ENCODE measurements at places on chromosomes 5 and 9.
A peak's percentile ranks its signal among the peaks of the same experiment; 100 is the strongest.

- DNase-seq = no peak
Observed at GRCh38 chr9:110626101-110626829, 42.3 kb upstream of the MUSK start.

DNA sequence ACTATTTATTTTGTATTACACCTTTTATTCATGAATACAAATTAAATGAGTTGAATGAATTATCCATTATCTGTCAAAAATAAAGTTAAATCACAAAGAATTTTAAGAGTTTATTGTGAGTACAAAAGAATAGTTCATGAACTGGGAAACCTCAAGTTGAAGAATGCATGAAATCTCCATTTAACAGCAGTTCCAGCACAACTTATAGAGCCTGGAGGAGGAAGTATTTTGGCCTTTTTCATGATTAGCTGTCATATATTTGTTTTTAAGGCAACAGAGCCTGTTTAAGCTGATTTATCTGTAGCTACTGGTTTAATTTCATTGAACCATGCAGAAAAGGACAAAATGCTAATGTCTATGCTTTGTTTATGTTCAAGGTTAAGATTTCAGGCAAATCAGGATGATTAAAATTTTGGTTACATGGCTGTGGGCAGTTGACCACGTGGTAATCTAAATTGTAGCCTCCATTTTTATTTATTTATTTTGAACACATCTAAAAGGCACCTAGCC lies 12.2 kb downstream of the SPINK1 start:
- DNase-seq = no peak

DNA sequence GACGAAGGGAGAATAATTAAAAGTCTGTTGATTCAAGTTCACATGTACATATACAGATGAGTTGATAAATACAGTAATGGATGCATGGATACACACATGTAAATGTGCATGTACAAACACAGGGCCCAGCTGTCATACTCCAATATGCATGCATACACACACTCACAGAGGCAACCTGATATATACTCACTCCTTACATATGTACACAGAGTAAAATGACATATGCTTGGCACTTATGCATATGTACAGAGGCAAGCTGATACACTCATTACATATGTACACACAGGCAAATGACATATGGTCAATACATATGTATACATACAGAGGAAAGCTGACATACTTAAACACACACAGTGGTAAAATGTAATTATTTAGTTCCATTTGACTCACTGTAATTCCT lies 7.2 kb upstream of the TMEFF1 start:
- no peak for DNase-seq

- no peak for DNase-seq
Observed at GRCh38 chr5:91910655-91911054, 527.5 kb upstream of the ARRDC3 start.

- no peak for DNase-seq
Observed at GRCh38 chr9:122386311-122386872, 15.6 kb downstream of the PTGS1 start.

- DNase-seq = no peak
Observed at GRCh38 chr5:50767588-50767987, 101.2 kb downstream of the PARP8 start.

DNA sequence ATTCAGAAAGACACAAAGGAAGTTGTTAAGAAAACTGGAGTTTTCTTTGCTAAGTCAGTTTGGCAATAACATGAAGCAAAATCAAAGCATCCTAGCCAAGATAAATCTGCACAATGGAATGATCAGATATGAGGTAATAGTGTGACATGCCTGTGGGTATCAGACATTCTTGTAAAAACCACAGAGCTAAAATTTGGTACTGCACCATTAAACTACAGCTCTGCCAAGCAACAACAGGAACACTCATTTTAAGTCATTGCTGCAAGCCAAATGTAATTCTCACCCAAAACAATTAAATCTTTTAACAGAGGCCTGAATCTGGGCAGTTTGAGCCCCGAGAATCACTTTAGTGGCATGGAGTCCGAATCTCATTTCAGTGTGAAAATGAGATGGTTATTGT lies 96.6 kb downstream of the VCAN start:
- DNase-seq = no peak

DNA sequence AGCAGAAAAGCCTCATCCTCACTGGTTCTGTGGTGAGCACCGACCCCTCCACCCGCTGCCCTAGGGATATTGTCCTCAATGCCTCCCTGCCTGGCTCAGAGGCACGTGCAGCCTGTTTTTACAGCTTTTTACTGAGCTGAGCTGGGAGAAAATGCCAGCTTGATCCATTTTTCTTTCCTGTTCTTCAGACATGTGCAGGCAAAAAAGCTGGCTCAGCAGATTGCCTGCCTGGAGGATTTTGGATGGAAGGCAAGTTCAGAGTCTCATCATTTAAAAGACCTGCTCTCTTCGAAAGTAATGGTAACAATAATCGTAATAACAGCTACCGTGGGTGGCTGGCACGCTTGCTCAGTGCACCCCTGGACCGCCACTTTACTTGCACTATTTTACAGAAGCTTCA lies 135.0 kb upstream of the SMIM23 start:
- DNase-seq = no peak

GRCh38 chr5:154697371-154697770 lies 57.8 kb upstream of the LARP1 start:
- DNase-seq = no peak

DNA sequence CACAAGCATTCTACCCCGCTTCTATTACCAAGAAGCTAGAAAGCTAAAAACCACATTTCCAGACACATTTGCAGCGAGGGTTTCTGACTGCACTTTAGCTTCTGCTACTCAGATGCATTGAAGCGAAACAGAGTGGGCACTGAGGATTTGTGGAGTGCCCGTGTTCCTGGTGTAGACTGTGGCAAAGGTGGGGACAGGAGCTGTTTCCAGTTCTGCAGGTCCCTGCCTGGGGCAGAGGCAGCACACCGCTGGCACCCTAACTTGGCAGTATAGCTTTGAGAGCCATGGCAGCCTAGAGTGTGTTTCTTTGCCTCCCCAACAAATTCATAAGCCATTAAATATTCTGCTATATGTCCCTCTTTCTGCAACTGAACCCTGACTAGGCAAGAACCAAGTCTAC lies 108.6 kb upstream of the SPOCK1 start:
- DNase-seq = no peak

DNA sequence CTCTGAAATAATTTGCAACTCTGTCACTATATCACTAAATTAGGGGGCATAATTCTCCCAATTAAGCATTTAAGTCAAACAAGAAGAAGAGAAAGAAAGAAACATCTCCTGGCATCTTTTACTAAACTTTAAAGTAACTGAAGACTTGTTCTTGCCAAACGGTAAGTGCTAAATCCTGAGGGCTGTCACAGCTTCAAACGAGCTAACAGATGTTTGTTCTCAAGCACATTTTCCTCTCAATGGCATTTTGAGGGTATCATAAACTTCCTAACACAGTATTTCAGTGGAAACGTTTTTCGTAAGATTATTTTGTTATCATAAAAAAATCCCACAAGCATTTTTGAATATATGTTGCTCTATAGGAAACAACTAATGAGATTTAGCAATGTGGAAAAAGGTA lies 169.5 kb upstream of the TAS2R1 start:
- no peak for DNase-seq

GRCh38 chr5:123786411-123786810 lies 274.4 kb downstream of the CSNK1G3 start:
- no peak for DNase-seq

DNA sequence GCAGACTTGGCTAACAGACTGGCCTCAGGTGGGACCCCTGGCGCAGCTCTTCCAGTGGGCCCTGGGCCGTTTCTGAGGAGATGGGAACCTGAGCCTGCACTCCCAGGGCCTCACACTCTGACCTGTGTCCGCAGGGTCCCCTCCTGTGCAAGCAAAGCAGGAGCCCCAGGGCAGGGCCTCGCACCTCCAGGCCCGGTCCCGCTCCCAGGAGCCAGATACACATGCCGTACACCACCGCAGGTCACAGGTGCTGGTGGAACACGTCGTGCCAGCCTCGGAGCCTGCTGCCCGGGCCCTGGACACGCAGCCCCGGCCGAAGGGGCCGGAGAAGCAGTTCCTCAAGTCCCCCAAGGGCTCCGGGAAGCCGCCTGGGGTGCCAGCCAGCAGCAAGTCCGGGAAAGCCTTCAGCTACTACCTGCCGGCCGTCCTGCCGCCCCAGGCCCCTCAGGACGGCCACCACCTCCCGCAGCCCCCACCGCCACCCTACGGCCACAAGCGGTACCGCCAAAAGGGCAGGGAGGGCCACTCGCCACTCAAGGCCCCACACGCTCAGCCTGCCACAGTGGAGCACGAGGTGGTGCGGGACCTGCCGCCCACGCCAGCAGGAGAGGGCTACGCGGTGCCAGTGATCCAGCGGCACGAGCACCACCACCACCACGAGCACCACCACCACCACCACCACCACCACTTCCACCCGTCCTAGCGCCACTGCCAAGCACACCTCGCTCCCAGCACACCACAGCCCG lies 29.2 kb downstream of the NKD2 start:
- DNase-seq = no peak

DNA sequence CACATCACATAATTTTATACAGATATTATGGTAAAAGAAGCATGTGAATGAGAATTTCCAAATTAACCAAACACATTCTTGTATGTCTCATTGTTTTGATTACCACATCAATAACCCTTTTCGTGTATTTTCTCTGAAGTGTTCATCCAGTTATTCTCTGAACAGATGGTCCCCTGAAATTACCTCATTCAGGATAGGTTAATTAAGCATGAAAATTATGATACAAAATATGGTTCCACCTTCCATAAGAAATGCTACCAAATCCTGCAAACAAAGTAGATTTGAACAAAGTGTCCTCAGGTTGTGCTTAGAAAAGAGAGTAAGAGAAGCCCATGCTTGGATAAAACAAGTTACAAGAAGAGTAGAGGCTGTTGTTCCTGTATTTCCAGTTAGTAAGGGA lies 83.1 kb upstream of the LMNB1 start:
- DNase-seq = no peak

DNA sequence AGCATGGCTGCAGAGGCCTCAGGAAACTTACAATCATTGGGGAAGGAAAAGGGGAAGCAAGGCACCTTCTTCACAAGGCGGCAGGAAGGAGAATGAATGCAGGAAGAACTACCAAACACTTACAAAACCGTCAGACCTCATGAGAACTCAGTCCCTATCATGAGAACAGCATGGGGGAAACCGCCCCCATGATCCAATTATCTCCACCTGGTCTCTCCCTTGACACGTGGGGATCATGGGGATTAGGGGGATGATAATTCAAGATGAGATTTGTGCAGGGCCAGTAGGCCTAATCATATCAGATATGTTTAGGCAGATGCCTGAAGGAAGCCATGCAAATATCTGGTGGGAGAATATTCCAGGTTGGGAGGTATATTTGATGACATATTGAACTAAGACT lies 1176.4 kb upstream of the CDH18 start:
- no peak for DNase-seq

DNA sequence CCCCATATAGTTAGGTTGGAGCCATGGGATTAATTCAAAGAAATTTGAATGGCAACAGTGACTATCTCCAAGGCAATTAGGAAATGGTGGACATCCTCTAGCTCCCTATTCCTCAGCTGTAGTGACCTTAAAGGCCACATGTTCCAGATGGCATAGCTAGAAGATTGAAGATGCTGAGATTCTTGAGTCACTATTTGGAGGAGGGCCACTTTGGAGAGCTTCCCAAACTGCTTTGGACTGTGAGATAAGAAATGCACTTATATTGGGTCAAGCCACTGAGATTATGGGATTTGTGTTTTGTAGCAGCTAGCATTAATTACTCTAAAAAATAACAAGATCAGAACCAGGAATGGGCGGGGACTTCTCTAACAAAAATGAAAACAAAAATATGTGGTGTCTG lies 636.2 kb upstream of the CCNG1 start:
- peak; percentile 19 for DNase-seq

- no peak for DNase-seq
Observed at GRCh38 chr9:18296702-18297055, 177.3 kb upstream of the ADAMTSL1 start.

GRCh38 chr9:17881371-17881770 lies 302.5 kb downstream of the SH3GL2 start:
- no peak for DNase-seq

GRCh38 chr5:170597872-170598271 lies 94.1 kb downstream of the KCNIP1 start:
- peak; percentile 63 for DNase-seq

DNA sequence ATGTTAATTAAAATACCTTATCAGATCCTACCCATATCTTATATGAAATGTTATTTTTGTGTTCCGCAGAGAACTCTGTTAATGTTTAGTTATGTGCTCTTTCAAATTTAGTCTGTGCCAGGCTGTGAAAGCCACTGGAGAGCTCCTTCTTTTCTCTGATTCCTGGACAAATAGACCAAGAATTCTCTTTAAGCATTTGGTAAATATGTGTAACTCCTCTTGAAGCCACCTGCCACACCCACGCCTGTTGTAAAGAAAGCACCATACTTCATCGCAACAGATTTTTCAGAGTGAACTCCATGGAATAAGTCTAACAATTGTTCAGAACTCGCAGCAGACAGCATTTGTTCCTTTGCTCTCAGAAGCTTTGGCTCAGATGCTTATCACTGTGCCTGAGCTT lies 301.1 kb downstream of the FAM170A start:
- DNase-seq = no peak

- no peak for DNase-seq
Observed at GRCh38 chr9:72807765-72808445, 144.9 kb downstream of the ALDH1A1 start.

GRCh38 chr5:71738662-71739361 lies 19.7 kb downstream of the CARTPT start:
- DNase-seq = no peak

GRCh38 chr9:87113874-87114273 lies 166.6 kb upstream of the GAS1 start:
- DNase-seq = no peak

DNA sequence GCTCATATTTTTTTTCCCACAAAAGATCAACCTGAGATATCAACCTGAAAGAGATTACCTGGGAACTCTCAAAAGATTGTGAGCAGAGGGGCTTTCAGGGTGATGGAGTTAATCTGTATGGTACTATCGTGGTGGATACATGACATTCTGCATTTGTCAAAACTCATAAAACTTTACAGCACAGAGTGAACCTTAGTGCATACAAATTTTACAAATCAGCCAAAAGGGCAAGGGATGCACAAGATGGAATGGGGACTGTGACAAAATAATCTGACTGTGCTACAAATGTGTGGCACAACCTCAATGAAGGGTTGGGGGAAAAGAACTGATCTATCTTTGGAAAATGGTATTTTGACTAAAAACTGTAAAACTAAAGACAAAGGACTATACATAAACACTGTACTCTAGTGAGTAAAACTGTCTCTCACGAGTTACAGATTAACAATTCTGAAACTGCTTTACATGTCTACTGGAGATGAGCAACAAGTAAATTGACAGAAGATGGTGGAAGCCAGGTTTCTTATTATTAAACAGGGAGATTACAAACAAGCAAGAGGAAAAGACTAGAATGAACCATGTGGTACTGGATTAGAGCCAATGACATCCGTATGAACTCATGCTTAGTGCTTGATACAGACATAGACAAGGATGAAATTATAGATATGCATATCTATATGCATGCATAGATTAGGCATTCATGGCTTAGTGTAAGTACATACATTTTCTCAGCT lies 24.8 kb upstream of the RLN1 start:
- DNase-seq = no peak
